ENCODE measurements at places on chromosomes 6 and 20.

GRCh38 chr20:50380697-50381040 is 129.5 kb upstream of the PTPN1 start:
- DNase-seq, result no peak

GRCh38 chr20:53901064-53901463 is 169.3 kb downstream of the BCAS1 start:
- no peak for DNase-seq

DNA sequence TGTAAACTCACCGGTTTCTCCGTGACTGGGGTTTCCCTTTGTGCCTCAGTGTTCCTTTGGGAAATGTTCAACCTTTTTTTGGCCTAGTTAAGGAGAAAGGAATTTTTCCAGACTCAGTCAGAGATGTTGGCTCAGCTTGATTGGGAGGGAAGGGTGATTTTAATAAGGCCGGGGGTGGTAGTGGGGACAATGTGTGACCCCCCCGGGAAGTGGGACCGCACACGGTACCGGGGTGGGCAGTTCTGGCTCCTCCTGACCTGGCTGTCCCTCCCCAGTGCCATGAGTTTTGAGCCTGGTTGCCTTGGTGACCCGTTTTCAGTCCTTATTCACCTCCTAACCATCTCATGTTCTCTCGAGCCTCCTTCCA is 132.7 kb downstream of the SNX5 start:
- DNase-seq, result no peak

- no peak for DNase-seq
Observed at GRCh38 chr6:130434174-130434873, 68.5 kb downstream of the TMEM200A start.

DNA sequence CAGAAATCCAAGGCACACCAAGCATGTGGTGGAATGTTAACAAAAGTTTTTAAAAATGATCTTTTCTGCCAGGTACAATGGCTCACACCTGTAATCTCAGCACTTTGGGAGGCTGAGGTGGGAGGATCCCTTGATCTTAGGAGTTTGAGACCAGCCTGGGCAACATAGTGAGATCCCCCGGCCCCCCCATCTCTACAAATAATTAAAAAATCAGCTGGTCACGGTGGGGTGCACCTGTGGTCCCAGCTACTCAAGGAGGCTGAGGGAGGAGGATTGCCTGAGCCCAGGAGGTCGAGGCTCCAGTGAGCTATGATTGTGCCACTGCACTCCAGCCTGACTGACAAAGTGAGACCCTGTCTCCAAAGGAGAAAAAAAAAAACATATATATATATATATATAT is 8.0 kb downstream of the RIPK1 start:
- DNase-seq, result no peak

GRCh38 chr20:11790046-11790445 is 127.6 kb upstream of the BTBD3 start:
- no peak for DNase-seq
